ENCODE measurements at places on chromosomes 7 and 10.

- DNase-seq: no peak
Measured at GRCh38 chr10:58781873-58782488, 269.3 kb downstream of the BICC1 start.

GRCh38 chr10:118595598-118596425 lies at the start of gene PRLHR:
Gene PRLHR, minus strand, starts transcription at chr10:118595648. Its CDS starts 404 bp downstream, at chr10:118595244.
- DNase-seq: peak; percentile 81

- no peak for DNase-seq
Measured at GRCh38 chr7:121530227-121531174, 134.4 kb upstream of the FAM3C start.

- no peak for DNase-seq
Measured at GRCh38 chr10:103466734-103467133, 8.0 kb upstream of the CALHM1 start.

DNA sequence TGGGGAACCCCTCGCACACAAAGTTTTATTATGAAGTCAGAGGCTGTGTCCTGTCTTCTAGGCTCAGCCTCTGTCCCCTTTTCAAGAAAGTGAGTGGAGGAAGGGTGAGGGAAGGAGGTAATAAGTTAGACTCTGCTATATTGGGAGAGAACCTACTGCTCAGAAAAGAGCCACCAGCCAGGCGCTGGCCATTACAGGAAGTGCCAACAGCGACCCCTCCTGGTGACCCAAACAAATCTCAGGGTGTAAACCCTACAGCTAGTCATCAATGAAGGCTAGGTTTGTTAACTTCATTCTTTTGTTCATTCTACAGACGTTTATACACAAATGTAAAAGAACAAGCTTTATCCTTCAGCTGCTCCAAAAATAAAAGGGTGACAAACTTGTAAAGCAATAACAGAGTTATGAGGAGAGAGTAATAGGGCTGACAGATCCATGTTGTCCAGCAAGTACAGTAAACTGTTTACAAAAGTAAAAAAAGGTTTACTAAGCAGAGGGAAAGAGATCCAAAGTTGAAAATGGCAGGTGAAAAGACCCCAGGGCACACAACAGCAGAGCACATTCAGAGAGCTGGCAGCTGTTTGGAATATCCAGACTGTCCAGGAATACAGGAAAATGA lies 82.7 kb downstream of the FAM204A start:
- peak; percentile 48 for DNase-seq

- DNase-seq: no peak
Measured at GRCh38 chr7:28112012-28112411, 68.6 kb downstream of the JAZF1 start.

- DNase-seq: no peak
Measured at GRCh38 chr10:91932737-91933136, 9.2 kb downstream of the BTAF1 start.

DNA sequence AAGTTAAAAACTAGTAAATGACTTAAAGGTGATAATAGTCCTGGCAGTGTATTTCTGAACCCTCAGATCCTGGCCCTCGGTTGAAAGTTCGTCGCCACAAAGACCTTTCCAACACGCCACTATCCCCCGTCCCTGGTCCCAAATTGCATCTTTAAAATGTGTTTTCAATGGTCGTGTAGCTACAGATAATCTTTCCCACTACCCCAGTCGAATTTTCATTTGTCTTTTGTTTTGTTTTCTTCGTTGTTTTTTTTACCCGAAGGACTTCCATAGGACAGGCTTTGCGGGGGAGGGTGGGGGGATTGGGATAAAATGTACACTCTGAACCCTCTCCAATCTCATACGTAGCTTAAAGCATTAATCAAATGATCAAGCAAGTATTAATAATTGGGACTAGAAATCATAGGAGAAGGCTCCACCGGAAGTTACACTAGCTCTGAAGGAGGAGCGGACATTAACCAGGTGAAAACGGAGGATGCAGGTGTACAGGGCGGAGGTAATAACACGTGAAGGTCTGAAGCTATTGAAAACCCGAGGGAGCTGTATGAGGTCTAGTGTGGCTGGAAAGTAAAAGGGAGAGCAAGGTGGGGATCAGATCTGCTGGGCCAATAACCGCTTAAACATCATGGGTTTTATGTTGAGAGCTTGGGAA lies 32.8 kb upstream of the PHF14 start:
- peak; percentile 68 for DNase-seq

DNA sequence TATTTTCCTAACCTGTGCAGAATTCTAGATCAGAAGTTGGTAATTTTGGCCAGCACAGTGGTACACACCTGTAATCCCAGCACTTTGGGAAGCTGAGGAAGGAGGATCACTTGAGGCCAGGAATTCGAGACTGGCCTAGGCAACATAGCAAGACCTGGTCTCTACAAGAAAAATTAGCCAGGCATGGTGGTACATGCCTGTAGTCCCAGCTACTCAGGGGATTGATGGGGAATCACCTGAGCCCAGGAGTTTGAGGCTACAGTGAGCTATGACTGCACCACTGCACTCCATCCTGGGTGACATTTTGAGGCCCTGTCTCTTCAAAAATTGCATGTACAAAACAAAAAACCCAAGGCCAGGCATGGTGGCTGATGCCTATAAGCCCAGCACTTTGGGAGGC lies 8.6 kb downstream of the PGAM1 start:
- DNase-seq: no peak

DNA sequence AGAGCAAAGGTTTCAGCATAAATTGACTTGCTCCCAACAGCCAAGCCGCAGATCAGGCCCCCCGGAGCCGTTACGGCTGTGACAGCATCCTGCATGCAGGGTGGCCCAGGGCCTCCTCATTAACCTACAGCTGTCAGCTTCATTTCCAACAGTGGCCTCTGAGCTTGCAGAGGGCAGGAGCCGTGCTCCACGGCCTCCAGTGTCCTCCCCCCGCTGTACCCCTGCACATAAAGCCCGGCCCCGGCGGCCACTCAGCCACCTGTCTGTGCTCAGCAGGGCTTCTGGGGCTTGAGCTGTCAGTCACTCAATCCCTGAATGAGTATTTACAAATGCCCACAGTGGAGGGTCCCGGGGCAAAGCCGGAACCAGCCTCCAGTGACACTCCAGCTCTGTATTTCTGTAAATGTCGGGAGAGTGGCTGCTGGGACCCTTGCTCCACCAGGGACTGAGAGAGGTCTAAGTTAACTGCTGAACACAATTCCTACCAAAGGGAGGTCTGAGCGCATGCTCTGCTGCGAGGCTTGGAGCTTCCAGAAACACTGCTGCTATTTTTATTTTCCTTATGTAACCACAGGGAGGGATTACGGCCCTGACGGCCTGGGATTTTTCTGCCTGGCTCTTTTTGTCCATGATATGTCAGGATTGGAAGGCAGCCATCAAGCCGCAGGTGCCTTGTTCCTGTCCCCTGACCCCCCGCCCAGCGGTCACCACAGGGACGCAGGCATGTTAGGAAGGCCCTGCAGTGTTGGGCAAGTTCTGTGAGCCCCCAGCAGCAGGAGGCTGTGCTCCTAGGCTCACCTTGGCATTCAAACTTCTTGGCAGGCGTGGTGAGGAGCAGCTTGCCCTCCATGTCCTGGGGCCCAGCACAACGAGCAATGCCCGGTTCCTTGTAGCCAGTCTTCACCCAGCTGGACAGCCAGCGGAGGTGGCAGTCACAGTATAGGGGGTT lies 165.0 kb downstream of the SLIT1 start:
- DNase-seq: peak; percentile 82

GRCh38 chr10:85927952-85928665 lies 438.5 kb downstream of the GRID1 start:
- DNase-seq: no peak

DNA sequence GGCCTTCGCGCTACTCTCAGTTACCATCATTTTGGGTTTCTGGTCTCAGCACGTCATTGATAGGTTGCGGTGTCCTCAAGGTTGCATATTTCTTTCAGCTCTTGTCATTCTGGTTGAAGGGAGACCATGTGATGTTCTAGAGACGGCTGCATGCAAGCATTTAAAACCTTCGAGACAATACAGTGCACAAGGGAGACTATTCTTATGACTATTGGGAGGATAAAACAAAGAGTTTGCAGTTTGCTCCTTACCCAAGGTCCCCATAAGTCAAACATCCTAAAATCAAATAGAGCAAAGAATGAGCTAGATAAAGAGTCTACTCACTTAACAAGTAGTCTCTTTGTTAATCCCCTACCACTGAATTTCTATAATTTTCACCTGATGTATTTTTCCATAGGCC lies 39.1 kb downstream of the NPVF start:
- DNase-seq: no peak

DNA sequence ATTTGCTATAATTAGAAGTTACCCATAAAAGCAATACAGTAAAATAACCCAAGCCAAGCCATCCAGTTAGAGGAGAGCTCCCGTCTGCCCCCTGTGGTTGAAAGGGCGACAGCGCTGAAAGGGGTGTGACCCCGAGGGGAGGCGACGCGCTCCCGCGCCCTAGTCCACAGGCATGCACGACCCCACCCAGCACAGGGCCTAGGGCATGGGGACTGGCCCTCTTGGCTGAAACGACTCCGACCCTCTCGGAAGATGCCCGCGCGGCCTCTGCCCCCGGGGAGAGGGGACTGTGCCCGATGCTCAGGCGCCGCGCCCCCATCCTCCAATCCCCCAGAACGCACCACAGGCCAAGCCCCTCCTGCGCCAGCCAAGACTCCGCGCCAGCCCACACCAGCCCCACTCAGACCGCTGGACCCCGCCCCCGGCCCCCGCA lies 64.0 kb downstream of the CSGALNACT2 start:
- peak; percentile 52 for DNase-seq

GRCh38 chr10:88715517-88715916 lies 9.5 kb downstream of the LIPK start:
- DNase-seq: no peak

Data from NCI-H526 (cell line).